ENCODE measurements at places on chromosomes 11 and 22.
A peak's percentile ranks its signal among the peaks of the same experiment; 100 is the strongest.

- DNase-seq = no peak
Measured at GRCh38 chr11:87460842-87461637, 423.3 kb downstream of the TMEM135 start.

DNA sequence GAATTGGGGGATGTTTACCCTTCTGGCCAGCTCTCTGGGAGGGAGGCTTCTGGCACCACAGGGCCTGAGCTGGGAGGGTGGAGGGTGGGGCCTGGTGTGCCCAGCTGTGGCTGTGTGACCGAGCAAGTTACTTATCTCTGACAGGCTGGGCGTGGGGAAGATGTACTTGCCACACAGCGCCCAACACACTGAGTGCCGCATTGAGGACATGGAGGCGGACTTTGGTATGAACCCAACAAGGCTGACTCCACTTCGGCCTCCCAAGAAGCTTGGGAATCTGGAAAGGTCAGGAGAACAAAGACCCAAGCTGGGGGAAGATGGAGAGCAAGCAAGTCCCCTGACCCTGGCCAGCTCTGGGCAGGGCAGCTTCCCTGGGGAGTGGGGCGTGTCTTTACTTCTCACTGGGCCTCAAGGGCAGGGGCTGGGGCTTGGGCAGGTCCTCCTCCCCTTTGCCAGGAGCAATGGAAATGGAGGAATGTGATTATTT, 2.4 kb upstream of the MGAT3 start:
- no peak for DNase-seq

DNA sequence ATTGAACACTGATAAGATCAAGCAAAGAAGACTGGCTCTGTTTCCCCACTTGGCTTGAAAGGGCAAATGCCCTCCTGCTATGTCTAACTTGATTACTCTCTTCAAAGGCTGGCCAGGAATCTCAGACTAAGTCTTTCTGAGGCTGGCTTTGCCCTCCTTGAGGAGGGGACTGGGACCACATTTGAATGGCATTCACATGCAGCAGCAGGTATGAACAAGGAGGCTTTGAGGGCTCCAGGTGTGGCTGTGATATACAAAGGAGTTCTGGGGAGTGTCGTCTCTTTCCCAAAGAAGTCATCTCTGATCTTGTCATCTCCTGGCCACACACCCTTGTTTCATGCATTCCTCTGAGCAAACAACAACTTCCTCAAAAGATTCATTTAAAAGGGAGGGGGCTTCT, 130.8 kb downstream of the ARL14EP start:
- DNase-seq = no peak

- DNase-seq = no peak
Measured at GRCh38 chr22:36746375-36746970, 29.4 kb downstream of the IFT27 start.

DNA sequence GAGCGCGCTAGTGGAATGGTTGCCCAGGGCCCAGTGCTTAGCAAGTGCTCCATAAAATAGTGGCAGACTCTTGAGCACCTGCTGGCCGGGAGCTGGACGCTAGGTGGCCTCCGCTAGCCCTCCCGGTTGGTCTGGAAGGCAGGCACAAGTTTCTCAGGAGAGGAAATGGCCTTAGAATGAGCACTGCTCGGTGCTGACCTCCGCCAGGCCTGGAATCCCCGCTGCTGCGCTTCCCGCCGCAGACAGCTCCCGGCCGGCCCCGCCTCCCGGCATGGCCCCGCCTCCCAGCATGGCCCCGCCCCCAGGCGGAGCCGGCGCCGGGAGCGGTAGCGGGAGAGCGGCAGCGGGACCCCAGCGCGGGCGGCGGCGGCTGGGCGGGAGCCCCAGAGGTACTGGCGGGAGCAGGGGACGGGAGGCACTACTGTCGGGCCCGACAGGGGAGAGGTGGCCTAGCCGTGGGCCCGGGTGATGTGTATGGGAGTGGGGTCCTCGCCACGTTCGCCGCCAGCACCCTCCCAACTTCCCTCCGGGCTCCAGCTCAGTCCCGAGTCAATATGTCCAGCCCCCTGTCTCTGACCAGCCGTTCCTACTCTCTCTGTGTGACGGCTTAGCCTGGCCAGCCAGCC, at the start of gene SIPA1:
Gene SIPA1 (plus strand): TSS at position 308 of the 626 bp plus-strand sequence. CDS start 2,821 bp downstream, outside the sequence.
- peak; percentile 73 for DNase-seq

DNA sequence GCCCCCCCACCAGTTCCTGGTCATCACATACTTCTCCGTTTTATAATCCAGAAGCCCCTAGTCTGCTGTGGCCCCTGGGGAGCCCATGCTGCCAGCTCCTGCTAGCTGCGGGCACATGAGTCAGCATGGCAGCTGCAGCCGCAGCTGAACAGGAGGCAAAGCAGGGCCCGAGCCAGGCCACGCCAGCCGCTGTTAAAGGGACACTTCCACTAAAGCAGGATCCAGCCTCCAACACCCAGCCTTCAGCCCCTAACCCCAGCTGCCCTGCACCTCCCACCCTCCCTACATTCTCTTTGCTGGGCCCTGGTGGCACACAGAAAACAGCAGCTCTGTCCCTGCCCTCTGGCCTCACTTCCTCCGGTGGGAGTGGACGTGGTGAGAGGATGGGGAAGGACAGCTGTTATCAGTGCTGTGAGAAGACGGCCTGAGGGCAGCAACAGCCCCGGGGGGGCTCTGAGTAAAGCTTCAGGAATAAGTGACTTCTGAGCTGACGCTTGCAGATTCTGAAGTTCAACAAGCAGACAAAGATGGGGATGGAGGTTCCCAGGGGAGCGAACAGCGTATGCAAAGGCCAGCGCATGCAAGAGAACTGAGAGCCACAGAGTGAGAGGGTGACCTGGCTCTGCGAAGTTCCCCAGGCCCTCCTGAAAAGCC, 688 bp upstream of the LRRC74B start:
- no peak for DNase-seq

DNA sequence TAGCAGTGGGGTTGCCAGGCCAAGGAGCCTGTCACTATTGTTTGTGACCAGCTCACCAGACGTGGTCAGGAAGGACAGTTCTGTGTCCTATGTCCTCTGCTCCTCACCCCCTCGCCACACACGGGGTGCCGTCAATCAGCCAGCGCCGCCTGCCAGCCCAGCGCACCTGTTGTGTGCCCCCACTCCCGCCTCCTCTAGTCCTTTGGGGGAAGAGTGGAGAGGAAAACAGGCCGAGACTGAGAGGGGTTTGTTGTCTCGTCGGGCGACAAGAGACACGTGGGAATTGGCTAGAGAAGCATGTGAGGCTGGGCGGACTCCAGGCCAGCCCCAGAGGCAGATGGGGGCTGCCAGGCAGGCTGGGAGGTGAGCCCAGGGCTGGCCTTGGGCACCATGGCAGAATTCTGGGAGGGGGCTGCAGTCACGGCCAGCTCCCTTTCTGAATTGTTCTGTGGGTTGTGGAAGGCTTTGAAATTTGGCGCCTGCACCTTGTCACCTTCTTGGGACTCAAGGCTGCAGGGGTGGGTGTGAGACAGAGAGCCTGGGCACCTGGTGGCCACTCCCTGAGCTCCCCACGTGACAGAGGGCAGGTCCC, 3.1 kb upstream of the KCNQ1OT1 start:
- DNase-seq = no peak

DNA sequence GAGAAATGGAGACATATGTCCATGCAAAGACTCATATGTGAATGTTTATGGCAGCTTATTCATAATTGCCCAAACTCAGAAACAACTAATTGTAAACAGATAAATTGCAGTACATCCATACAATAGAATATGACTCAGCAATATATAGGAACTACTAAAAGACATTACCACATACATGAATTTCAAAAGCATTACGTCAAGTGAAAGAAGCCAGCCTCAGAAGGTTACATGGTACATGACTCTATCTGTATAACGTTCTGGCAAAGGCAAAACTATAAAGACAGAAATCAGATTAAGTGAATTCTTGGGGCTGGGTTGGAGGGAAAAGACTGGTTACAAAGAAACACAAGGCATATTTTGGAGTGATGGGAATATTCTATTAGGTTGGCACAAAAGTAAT, 7.2 kb downstream of the KCTD21 start:
- no peak for DNase-seq

DNA sequence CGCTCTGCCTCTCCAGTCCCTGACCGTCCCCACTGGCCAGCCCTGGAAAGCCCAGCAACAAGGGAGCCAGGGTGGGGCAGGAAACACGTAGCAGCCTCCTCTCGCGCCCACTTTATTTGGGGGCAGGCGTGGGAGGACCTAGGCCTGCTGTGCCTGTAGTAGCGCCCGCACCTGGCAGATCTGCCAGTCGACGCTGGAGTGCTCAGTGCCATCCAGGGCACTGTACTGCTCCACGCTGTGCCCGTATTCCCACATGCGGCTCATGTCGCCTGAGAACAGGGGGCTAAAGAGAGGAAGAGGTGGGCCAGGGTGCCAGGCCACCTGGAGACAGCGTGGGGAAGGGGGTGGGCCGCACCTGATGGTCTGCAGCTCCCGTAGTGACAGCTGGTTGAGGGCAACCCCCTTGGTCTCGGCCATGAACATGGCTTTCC, 17.0 kb upstream of the DRICH1 start:
- DNase-seq = no peak

DNA sequence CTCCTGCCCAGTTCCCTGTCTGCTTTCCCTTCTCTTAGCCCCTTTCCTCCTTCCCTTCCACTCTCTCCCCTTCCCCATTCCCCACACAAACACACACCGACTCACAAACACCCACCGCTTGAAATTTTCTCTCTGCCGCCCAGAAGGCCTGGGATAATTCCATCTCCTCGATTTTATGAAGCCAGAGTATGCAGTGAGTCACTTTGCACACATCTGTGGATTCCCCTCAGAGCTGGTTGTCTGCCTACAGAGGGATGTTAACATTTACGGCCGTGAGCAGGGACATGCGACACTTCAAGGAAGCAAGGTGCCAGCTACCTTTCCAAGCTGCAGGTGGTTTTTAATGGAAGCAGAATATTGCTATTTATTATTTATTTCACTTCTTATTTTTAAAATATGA, 332.0 kb downstream of the TENM4 start:
- no peak for DNase-seq

- DNase-seq = no peak
Measured at GRCh38 chr11:62062223-62062861, 61.5 kb upstream of the INCENP start.

DNA sequence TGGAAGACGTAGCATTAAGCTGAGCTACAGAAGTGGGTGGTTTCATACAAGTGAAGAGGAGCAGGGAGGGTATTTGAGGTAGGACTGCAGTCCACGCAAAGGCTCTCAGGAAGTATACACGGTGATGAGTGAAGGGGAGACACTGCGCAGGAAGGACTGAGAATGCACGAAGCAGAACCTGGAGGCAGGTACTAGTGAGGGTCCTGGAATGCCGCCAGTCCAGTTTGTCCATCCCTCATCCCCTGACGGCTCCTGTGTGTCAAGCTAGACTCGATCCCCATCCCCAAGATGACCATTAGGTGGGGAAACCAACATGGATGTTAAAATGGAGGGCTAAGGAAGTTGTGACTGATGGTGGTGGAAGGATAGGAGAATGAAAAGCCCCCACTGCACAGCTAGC, 23.8 kb downstream of the ART5 start:
- no peak for DNase-seq

DNA sequence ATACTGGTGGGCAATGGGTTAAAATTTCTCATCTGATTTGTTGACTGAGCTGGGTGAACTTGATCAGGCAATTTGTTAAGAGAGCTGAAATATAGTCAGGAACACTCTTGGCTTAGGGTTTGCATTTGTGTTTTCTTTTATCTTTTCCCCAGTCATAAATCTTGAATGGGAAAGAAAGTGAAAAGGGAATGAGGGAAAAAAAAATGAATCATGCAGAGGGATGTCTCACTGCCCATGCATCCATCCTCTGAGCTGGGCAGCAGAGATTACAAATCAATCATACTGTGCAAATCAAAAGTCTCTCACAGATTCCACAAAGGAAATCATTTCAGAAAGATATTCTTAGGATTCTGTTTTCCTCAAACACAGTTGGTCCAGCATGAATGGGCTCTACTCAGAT, 174.2 kb upstream of the MPPED2 start:
- DNase-seq = no peak

- DNase-seq = peak; percentile 93
Measured at GRCh38 chr11:72814286-72815109, at the start of gene ATG16L2. TSS of gene ATG16L2 (plus strand) at chr11:72814411. CDS start at chr11:72814446, 35 bp downstream.

DNA sequence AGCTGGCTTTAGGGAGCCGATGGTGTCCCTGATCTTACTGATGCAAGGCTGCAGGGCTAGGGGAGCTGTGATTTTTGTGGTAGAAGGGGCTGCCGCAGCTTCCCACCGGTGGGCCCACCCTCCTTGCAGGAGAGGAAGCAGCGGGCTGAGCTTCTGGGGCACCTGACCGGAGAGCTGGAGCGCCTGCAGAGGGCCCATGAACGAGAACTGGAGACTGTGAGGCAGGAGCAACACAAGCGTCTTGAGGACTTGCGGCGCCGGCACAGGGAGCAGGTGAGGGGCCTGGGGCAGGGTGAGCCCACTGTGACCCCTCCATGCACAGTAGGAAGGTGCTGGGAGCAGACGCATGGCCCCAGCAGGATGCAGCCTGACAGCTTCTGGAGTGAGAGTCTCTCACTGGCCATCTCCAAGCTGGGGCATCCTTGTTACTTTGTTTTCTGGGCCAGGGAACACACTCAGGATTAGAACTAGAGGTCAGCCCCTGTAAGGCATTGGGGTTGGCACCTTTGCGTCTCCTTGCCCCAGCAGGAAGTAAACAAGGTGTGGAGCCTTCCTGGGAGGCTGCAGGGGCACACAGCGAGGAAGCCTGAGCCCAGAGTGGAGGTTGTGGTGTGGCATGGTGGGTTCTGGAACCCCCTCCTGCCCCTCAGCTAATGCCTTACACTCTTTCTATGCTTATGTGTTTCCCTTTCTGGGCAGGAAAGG, 66.7 kb downstream of the CEP164 start:
- no peak for DNase-seq

- no peak for DNase-seq
Measured at GRCh38 chr22:19971276-19972124, 29.9 kb upstream of the TXNRD2 start.

DNA sequence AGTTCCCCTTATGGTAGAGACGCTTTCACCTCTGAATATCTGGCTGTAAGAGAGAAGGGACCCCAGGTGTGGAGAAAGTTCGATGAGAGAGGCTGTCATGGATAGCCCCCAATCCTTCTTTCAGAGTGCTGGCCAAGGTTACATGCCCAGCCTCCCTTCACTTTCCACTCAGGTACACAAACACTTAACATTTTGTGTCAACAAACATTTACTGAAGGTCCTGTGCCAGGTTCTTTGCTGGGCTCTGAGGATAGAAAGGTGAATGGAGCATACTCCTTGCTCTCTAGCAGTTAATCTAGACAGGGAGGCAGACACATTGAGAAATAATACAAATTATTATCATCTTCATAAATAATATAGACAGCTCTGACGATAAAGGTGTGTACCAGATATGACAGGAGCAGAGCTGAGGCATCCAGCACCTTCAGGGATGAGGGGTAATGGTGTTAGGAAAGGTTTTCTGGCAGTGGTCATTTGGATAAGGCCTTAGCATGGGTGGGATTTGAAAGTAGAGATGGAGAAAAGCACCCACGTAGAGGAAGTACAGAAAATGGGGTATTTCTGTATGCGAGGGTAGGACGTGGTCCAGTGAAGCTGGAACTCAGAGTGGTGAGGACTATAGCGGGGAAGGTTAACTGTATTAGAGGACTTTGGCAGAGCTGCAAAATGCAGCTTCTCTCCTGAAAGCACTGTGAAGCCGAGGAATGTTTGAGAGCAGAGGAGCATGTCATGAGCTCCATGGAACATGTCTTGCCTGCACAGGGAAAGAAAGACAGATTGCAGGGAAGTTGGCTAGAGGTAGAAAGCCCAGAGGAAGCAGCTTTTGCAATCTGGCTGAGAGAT, 19.6 kb downstream of the PPFIBP2 start:
- no peak for DNase-seq

All from CD4-positive, alpha-beta memory T cell (primary cell).